CD4-positive, alpha-beta T cell treated with Interleukin-21 for 1 hour (primary cell): ENCODE measurements at places on chromosomes 7 and 10.
A peak's percentile ranks its signal among the peaks of the same experiment; 100 is the strongest.

DNA sequence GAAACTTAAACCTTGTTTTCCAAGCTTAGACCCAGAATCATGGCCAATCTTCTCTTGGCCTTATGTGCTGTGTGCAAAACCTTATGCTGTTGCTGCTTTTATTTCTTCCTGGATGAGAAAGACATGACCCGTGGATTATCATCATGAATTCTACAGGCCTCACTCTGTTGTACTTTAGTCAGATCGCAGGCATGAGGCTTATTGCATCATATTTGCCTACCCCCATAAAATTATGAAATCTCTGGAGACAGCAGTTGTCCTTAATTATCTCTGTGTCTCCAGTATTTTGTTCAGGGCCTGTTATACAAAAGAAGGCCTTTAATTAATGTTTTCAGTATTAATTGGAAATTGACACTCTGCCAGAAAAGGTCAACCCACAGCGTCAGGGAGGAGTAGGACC, 71.6 kb downstream of the PLCE1 start:
- no peak for DNase-seq

GRCh38 chr10:28386503-28386868, 83.6 kb upstream of the MPP7 start:
- no peak for DNase-seq

GRCh38 chr7:101410743-101411507, 48.2 kb downstream of the COL26A1 start:
- peak; percentile 29 for DNase-seq

GRCh38 chr10:68560186-68560942, at the start of gene TET1:
TSS of gene TET1 (plus strand) at chr10:68560337. CDS start at chr10:68572339, 12,002 bp downstream.
- no peak for DNase-seq

DNA sequence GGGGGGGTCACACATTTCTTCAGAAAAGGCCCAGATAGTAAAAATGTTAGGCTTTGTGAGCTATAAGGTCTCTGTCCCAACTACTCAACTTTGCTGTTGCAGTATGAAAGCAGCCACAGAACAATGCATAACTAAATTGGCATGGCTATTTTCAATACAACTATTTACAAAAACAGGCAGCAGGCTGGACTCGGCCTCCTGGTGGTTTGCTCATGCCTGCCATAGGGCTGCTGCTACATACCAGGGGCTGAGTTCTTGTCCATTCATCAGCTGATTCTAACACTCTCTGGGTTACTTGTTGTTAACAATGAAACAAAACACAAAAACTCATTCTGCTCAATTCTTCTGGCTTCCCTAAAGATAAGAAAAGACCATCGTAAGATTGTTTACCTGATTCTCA, 109.4 kb upstream of the ADAM12 start:
- DNase-seq: no peak

GRCh38 chr10:79435271-79436065, 10.0 kb downstream of the ZCCHC24 start:
- no peak for DNase-seq

GRCh38 chr7:28481091-28481926, 69.0 kb downstream of the CREB5 start:
- no peak for DNase-seq

DNA sequence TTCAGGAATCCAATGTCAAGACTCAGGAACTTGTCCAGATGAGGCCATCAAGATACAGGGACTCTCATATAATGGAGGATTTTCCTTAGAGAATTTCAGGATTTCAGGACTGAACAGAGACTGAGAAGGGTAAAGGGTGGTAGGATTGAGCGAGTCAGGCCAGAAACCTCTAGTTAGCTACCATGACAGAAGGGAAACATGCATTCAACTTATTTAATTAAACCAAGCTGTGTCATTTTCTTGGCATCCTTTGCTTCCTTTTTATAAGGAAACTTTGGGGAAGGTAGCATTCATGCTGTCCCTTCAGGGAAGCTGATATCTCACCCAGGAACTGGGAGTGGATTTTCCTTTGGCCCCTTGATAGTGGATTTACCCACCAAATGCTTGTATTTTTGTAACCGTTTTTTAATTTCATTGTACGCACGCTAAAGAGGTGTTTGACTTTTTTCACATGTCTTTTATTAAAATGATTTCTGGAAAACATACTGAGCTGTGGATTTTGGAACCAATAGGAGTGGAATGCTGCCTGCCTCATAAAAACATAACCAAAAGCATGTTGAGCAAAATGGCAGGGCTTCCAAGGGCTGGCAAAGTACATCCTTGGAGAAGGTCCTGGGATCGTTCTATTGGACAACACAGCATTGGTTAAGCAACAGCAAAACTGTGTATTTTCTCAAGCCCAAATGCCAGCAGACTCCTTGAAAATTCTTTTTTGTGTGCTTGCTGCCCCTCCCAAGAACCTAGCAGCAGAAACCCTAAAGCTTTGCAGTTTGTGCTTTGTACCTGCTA, 104.5 kb downstream of the CXCL12 start:
- DNase-seq: no peak

GRCh38 chr10:29636178-29636577, 1.4 kb upstream of the SVIL start:
- DNase-seq: peak; percentile 58

DNA sequence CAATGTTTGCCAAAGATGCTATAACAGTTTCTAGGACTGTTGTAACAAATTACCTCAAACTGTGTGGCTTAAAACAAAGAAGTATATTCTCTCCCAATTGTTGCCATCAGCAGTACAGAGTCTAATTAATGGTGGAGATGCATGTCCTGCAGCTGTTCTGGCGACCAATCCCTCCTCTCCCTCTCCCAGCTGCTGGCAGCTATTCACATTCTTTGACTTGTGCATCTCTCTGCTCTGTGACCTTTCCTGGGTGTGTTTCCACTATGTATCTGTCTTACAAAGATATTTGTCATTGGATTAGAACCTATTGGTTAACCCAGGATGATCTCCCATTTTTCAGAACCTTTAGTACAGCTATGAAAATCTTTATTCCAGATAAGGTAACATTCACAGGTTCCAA, 561.7 kb upstream of the POM121L12 start:
- DNase-seq: no peak
